ENCODE measurements at places on chromosomes 7 and 10. TPM values are rescaled to one million over a fixed set of nuclear protein-coding genes. Genes with fewer than 3 reads are reported as not detected.

GRCh38 chr7:2033586-2034135 lies 199.1 kb downstream of the MAD1L1 start:
- DNase-seq: no peak

DNA sequence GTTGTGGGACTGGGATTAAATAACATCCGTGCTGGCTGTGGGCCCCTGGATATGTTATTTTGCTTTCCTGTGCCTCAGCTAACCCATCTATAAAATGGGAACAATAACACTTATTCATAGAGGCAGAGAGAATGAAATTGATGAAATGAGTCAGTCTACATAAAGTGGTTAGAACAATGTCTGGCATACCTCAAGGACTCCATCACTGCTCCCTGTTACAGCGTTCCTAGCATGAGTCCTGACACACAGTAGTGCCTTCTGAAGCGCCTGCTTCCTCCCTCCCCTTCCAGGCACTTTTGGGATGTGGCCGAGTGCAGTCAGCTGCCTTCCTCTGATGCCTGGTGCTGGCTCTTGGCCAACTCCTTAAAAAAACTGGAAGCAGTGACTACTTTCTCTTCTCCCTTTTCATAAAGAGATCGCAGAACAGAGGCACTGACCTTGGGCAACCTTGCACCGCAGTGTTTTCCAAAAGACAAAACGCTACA lies 108.4 kb upstream of the ZMIZ1 start:
- peak; percentile 91 for DNase-seq

Gene FBXO24
- 0.35 TPM for polyA plus RNA-seq

Gene LIPN
- polyA plus RNA-seq: not detected

- no peak for DNase-seq
These were observed 11.1 kb upstream of the TFEC start for GRCh38 chr7:116041615-116042014.

DNA sequence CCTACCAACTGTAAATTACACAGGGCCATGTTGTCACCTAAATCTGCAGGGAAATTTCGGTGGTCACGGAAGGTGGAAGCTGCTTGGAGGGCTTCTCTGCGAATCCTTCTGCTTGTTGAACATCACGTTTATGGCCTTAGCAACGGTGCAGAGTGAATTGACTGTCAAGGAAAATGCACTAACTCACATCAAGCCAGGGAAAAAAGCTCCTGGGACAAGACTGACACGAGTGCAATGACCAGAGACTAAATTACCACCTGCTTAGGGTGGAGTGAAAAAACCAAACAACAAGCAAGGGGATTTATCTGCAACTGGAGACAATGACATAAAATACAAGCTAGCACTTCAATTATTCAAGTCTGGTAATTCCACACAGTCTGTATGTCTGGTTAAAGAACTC lies 211.2 kb downstream of the JAZF1 start:
- no peak for DNase-seq

GRCh38 chr10:111249925-111250324 lies 173.1 kb downstream of the ADRA2A start:
- DNase-seq: no peak

Gene MAP3K8
- 37.0 TPM for polyA plus RNA-seq

DNA sequence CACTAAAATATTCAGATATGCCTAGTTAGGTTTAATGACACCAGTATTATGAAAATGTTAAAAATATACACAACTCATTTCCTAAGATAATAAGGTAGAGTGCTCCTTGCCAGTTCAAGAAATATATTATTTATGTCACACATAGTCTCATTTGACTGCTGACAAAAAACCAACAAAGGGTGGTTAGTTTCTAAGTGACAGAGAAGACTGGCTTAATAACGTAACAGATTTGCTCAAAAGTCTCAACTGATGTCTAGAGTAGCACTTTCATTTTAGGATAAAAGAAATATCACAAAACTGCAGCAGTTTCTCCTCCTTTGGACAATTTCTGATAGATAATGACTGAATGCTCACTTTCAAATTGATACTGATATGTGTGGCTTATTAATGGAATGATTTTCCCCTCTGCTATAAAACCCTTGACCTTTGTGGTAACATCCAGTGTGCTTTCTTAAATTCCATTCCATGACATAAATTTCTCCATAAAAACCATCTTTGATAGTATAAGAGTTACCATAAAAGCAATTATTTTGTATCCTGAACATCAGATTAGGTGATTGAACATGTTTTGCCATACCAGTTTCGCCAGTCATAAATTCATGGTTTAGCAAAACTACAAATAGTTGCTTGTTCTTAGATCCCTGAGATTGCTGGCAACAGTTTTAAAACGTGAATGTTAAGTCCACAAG lies 94.2 kb downstream of the NRBF2 start:
- no peak for DNase-seq

Gene PIP
- polyA plus RNA-seq: 35.3 TPM

Gene NEBL
- 19.4 TPM for polyA plus RNA-seq

Gene OR9A2
- polyA plus RNA-seq: not detected

DNA sequence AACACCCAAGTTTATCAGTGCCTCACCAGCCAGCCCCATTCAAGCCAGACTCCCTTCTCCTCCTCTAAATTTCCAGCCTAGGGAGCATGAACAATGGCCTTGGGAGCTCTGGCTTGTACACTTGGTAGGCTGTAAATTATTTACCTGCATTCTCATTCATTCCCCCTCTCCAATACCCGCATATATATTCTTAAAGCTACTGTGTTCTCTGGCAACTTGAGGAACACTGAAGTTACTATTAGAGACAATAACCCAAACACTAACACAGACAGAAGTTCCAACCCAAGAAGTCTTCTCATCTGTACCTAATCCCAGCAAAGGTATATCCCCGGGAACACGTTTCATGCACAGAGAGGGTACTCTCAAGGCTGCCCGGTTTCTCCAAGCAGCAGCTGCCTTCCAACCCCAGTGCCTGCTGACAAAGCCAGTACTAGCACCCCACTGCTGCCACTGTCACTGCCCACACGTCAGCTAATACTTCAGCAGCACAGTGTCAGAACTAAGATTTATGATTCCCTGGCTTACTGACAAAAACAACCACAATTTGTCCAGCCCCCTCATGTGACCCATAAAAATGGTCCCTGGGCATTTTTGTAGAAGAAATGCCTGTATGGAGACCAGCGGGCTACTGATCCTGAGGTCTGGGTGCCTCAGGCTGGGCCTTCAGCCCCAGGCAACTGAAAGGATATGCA lies 3.1 kb downstream of the WDR91 start:
- no peak for DNase-seq

GRCh38 chr10:72308320-72308987 lies 34.7 kb downstream of the DDIT4 start:
- peak; percentile 81 for DNase-seq

DNA sequence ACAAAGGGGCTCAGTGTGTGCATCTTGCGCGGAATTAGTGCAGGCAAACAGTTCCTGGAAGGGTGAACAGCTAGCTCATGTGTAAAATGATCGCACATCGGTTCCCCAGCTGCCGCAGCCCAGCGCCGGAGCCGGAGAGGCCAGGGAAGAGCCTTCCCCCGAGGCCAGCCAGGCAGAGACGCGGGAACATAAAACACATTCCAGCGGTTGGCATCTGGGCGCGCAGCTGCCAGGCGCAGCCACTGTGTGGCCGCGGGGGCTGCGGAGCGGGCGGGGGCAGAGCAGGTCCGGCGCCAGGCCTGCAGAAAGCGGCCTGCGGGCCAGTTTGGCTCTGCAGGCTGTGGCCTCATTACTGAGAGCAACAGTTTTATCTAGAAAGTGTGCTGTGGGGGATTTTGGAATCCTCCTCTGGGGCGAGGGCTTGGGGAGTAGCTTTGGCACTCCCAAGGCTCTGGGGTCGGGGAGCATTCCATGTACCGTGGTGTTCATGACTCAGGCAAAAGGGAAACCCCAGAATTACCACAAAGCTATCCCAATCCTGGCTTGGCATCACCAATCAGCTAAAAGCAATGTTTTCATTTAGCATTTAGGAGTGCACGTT lies 74.3 kb downstream of the SAMD9 start:
- peak; percentile 70 for DNase-seq

DNA sequence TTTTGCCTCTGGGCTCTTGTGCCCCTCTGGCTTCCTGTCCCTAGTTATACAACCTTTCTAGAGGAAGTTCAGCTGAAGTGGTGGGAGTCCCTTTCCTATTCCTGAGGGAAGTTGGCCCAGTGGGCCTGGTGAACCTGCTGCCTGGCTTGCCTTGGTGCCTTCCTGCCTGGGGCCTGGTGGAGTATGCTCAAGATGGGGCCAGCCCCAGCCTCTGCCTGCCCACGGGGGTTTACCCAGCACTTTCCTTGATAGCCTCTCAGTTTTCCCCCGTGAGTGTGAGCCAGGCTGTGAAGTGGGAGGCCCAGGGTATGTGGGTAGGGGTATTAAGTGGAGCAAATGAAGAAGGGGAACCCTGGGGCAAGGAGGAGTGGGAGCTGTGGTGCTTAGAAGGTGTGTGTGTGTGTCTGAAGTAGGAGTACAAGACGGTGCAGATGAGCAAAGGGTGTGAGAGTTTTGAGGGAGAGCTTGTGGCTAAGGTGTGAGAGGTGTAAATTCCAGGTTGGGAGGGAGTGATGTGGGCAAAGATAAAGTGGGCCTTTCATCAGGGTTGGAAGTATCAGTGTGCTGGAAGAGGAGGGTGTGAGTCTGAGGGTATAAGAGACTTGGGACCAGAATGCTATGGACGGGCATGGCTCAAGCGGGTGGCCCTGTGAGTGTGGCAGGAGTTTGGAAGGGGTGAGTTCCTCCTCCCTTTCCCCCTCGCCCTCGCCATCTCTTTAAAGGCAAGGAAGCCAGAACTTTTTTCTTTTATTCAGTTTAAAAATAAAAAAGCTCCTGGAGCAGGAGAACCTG lies 10.9 kb upstream of the PAX2 start:
- no peak for DNase-seq

Gene MGAM2
- polyA plus RNA-seq: not detected

GRCh38 chr7:34011696-34012095 lies 106.4 kb downstream of the BMPER start:
- DNase-seq: no peak

GRCh38 chr10:63467841-63468240 lies 2.1 kb upstream of the JMJD1C start:
- no peak for DNase-seq

DNA sequence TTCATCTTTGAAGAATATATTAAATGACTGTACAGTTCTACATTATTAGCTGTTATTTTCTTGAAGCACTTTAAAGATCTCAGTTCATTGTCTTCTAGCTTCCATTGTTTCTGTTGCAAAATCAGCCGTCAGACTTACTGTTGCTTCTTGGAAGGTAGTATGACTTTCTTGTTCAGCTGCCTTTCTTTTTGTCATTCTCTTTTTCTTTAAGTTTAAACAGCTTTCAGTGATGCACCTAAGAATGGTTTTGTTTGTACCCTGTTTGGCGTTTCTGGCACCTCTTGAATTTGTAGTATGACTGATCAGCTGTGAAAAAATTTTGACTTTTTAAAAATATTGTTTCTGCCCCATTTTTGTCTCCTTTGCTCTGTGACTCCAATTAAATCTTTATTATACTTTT lies 9.3 kb downstream of the MKLN1 start:
- no peak for DNase-seq

- no peak for DNase-seq
These were observed 829.0 kb downstream of the TNS3 start for GRCh38 chr7:46752881-46753366.

Gene VGF
- 0.29 TPM for polyA plus RNA-seq

GRCh38 chr7:159012353-159013069 lies 132.2 kb downstream of the VIPR2 start:
- DNase-seq: no peak

- no peak for DNase-seq
These were observed 102.9 kb upstream of the FAM20C start for GRCh38 chr7:89232-90019.

DNA sequence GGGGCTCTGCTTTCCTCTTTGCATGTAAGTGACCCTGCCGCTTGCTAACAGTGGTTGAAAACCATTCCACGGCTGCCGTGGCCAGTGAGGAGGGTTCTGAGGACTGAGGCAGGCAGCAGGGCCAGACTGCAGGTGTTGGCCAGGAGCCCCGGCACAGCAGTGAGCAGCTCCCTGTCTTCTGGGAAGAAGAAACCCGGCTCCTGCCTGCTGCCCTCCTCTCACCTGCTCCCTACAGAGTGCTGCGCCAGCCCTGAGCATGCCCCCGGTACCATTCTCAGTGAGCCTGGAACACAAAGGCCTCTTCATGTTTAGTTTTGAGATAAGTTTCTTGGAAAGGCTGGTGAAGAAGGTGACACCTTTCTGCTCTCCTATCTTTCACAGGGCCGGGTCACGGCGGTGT lies 199.9 kb downstream of the TAX1BP1 start:
- no peak for DNase-seq

DNA sequence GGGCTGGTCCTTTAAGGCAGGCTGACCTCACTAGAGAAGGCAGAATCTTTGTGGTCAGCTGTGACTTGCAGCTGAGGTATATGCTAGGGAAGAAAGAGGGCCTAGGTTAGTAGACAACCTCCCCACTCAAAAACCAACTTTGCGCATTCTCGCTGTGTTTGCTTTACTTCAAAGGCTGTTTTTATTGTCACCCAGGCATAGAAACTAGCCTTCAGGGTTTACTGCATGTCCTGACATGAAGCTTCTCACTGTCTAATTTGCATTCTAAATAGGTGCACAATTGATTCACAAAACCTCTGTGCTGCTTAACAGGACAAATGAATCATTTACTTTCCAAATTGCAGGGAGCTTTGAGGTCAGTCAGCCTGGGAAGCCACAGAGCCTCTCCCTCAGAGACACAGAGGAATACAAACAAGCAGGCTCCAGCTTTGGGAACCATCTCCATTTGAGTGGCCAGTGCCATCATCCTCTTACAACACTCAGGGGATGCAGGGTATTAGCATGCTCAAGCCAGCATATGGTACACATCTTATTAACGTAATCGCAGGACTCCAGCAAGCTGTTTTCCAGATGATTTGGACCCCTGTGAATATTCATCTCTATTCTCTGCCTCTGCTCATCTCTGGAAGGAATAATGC lies 596.4 kb upstream of the GHITM start:
- no peak for DNase-seq

Gene RET
- polyA plus RNA-seq: 0.31 TPM

Gene CYP26A1
- 0.08 TPM for polyA plus RNA-seq

GRCh38 chr7:77450613-77451012 lies 34.5 kb upstream of the GSAP start:
- DNase-seq: no peak

DNA sequence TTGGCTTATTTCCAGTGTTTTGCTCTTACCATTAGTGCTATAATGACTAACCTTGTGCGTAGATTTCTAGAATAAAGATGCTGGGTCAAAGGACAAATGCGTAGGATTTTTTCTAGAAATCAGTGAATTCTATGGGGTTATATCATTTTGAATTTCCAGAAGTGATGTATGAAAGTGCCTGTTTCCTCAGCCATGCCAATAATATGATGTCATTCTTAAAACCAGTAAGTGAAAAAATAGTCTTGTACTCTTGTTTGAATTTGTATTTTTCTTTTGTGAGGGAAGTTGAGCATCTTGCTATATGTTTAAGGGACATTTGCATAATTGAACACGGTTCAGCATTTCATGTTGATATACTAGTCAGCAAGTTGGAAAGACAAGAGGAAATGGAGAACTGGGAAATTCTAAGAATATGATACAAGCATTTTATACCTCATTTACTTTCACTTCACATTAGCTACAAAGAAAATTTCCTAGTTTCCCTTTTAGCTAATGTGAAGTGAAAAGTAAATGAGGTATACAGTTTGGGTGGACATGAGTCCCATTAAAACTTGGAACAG lies 3.8 kb upstream of the DNAH11 start:
- no peak for DNase-seq
